Thyroid gland (tissue), 4 donors: ENCODE measurements at places on chromosomes 13 and 19. TPM values are rescaled to one million over a fixed set of nuclear protein-coding genes. Genes with fewer than 3 reads are reported as not detected.

GRCh38 chr19:38949580-38950367 lies 19.0 kb downstream of the MRPS12 start:
- DNase-seq = peak; percentile 71

- DNase-seq = no peak
These were observed 3.6 kb upstream of the MAG start for GRCh38 chr19:35288331-35288730.

DNA sequence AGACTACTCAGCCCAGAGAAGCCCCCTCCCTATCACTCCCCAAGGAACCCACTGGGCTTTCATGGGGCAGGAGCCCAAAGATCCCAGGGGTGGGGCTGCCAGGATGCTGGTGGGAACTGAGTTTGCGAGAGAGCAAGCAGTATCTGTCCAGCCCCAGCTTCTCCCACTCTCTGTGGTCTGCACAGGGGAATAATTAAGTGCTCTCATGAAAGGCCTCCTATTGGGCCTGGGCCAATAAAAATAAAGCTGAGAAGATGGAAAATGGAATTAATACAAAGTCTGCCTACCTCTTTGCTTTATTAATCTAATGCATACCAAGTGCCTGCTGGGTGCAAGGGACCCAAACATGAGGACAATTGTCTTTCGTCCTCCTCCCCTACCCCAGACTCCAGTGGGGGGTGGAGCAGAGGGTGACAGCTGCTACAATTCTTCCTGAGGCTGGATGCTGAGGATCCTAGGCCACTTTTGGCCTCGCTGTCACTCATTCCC lies 5.4 kb downstream of the DDX39A start:
- DNase-seq = no peak

- DNase-seq = no peak
These were observed 314.9 kb downstream of the COG6 start for GRCh38 chr13:39970177-39970846.

- no peak for DNase-seq
These were observed 24.4 kb downstream of the MARK4 start for GRCh38 chr19:45275370-45275971.

Gene PSG2
- not detected for total RNA-seq

- no peak for DNase-seq
These were observed 84.8 kb downstream of the STOML3 start for GRCh38 chr13:38905861-38906260.

DNA sequence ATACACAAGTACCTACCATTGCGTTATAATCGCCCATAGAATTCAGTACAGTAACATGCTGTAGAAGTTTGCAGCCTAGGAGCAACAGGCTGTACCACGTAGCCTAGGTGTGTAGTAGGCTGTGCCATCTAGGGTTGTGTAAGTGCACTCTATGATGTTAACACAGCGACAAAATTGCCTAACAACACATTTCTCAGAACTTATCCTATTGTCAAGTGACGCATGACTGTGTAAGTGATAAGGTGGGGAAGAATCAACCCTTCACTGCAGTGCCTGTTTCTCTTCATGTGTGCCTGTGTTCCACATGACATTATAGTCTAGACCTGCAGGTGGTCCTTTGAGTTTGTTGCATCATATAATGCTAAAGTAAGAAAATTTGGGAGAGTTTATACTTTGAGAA lies 94.0 kb downstream of the PCDH9 start:
- no peak for DNase-seq

GRCh38 chr19:29711584-29712132 lies 3.4 kb downstream of the C19orf12 start:
- DNase-seq = no peak

GRCh38 chr19:4279530-4280422 lies 710 bp downstream of the SHD start:
- no peak for DNase-seq

Gene CEACAM8
- total RNA-seq = not detected

Gene POLD1
- 18.5 TPM for total RNA-seq

DNA sequence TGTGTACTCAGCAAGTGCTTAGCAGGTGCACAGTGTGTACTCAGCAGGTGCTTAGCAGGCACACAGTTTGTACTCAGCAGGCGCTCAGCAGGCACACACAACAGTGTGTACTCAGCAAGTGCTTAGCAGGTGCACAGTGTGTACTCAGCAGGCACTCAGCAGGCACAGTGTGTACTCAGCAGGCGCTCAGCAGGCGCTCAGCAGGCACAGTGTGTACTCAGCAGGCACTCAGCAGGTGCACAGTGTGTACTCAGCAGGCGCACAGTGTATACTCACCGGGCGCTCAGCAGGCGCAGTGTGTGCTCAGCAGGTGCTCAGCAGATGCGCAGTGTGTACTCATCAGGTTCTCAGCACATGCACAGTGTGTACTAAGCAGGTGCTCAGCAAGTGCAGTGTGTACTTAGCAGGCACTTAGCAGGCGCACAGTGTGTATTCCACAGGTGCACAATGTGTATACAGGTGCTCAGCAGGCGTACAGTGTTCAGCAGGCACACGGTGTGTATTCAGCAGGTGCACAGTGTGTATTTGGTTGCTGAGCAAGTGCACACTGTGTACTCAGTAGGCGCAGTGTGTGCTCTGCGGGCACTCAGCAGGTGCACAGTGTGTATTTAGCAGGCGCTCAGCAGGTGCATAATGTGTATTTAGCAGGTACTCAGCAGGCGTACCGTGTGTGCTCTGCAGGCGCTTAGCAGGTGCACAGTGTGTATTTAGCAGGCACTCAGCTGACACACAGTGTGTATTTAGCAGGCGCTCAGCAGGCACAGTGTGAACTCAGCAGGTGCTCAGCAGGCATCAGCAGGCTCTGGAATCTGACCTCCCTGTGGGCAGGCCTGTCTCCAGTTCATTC lies 15.1 kb downstream of the CRTC1 start:
- peak; percentile 34 for DNase-seq

- DNase-seq = no peak
These were observed 38.2 kb upstream of the NPAS1 start for GRCh38 chr19:46981286-46981945.

Gene USHBP1
- total RNA-seq = 11.3 TPM
